ENCODE measurements at places on chromosomes 7 and 10. TPM values are rescaled to one million over a fixed set of nuclear protein-coding genes. Genes with fewer than 3 reads are reported as not detected.

FAM200A gene
- 10.8 TPM for total RNA-seq

ABCB1 gene
- 10.5 TPM for total RNA-seq

BMPR1A gene
- total RNA-seq: 68.1 TPM

PPP1R3A gene
- total RNA-seq: not detected

OPN4 gene
- total RNA-seq: not detected

MBLAC1 gene
- 2.5 TPM for total RNA-seq

WNT8B gene
- not detected for total RNA-seq

STAM gene
- total RNA-seq: 28.4 TPM

RBM17 gene
- 34.1 TPM for total RNA-seq

GDF10 gene
- 44.9 TPM for total RNA-seq

LDB3 gene
- total RNA-seq: not detected

ATOH7 gene
- total RNA-seq: not detected

CNPY1 gene
- total RNA-seq: not detected

VAX1 gene
- not detected for total RNA-seq

NEUROG3 gene
- not detected for total RNA-seq

GOLGA7B gene
- total RNA-seq: not detected

SPOCK2 gene
- total RNA-seq: 0.83 TPM

NEURL1 gene
- under 0.01 TPM for total RNA-seq

NAT16 gene
- total RNA-seq: not detected

SPDYE1 gene
- not detected for total RNA-seq

RP9 gene
- 7.7 TPM for total RNA-seq

FXYD4 gene
- not detected for total RNA-seq

CALML5 gene
- not detected for total RNA-seq

GDF2 gene
- not detected for total RNA-seq

Measured in smooth muscle cell of trachea (primary cell).